ENCODE measurements at places on chromosomes 1 and 21. TPM values are rescaled to one million over a fixed set of nuclear protein-coding genes. Genes with fewer than 3 reads are reported as not detected.

GJA9 gene
- total RNA-seq, result not detected

BRDT gene
- not detected for total RNA-seq

EFNA1 gene
- total RNA-seq, result 0.18 TPM

LRRC53 gene
- not detected for total RNA-seq

LPAR3 gene
- not detected for total RNA-seq

BLACAT1 gene
- total RNA-seq, result not detected

MAGOH gene
- total RNA-seq, result 89.0 TPM

TM2D1 gene
- 32.3 TPM for total RNA-seq

TSPAN2 gene
- 0.76 TPM for total RNA-seq

REG4 gene
- total RNA-seq, result not detected

SELL gene
- 64.9 TPM for total RNA-seq

CALML6 gene
- total RNA-seq, result 0.32 TPM
